CD4-positive, alpha-beta T cell treated with Interferon alpha-2 for 1 hour (primary cell): ENCODE measurements at places on chromosomes 5 and 9.

GRCh38 chr5:151595411-151595826 lies 4.3 kb upstream of the FAT2 start:
- DNase-seq, result no peak

- DNase-seq, result no peak
Observed at GRCh38 chr5:38515092-38515491, 41.4 kb downstream of the LIFR start.

DNA sequence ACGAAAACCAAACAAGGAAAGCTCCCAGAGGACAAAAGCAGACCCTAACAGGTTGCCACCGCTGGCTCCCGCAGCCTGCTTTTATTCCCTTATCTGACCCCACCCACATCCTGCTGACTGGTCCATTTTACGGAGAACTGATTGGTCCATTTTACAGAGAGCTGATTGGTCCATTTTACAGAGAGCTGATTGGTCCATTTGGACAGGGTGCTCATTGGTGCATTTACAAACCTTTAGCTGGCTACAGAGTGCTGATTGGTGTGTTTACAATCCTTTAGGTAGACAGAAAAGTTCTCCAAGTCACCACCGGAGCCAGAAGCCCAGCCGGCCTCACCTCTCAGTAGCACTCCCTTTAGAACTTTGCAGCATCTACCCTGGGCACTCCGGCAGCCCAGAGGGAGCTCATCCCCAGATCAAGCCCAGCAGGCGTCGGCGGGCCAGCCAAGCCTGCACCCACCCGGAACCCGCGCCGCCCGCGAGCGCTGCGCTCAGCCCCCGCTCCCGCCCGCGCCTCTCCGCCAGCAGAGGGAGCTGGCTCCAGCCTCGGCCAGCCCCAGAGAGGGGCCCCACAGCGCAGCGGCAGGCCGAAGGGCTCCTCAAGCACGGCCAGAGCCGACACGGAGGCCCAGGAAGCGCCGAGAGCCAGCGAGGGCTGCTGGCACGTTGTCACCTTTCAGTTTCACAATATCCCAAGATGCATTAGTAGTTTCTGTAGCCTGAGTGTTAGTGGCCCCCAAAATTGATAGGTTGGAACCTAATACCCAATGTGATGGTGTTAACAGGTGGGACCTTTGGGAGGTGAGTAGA lies 35.3 kb upstream of the CLPTM1L start:
- peak; percentile 50 for DNase-seq

- no peak for DNase-seq
Observed at GRCh38 chr9:107665057-107665456, 175.5 kb upstream of the KLF4 start.

DNA sequence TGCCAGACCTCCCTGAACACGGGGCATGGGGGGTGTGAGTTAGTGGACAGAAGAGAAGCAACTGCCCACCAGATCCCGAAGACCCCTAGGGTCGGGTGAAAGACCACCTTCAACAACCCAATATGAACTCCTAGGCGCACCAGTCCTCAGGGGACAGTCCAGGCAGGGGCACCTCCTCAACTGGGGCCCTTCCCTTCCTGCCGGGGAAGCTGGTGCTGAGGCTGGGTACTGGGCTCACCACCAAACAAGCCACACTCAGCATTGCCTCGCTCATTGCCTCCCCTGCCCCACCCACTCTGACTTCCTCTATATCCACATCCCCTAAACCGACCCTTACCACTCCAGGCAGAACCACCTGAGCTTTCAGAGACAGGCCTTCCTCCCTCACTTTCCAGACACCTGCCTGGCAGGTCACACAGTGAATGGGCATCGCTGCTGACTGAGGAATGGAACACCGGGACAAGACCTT lies 42.5 kb downstream of the SEMA4D start:
- peak; percentile 31 for DNase-seq

DNA sequence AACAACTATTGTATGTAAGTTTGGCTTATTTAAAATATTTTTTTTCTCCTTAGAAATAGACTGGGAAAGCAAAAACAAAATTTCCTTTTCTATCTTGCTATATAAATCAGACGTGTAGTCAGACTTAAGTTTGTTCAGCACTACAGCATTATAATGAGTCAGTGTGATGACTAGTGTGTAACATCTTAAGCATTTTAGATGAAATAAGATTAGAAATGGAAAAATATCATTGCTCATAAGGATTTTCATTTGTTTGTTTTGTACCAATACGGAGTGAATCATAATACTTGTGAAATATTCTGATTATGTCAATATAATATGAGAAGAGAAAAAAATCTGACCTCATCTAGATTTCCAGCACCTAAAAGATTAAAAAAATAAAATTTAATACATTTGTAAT lies 64.7 kb upstream of the RICTOR start:
- no peak for DNase-seq
